ENCODE measurements at places on chromosomes 13 and 19.

- no peak for DNase-seq
Observed at GRCh38 chr19:55927991-55928390, 4.1 kb downstream of the NLRP13 start.

GRCh38 chr13:48078251-48078656 is 16.6 kb downstream of the MED4 start:
- DNase-seq: no peak

GRCh38 chr13:73440296-73440895 is 381.6 kb downstream of the KLF5 start:
- no peak for DNase-seq

DNA sequence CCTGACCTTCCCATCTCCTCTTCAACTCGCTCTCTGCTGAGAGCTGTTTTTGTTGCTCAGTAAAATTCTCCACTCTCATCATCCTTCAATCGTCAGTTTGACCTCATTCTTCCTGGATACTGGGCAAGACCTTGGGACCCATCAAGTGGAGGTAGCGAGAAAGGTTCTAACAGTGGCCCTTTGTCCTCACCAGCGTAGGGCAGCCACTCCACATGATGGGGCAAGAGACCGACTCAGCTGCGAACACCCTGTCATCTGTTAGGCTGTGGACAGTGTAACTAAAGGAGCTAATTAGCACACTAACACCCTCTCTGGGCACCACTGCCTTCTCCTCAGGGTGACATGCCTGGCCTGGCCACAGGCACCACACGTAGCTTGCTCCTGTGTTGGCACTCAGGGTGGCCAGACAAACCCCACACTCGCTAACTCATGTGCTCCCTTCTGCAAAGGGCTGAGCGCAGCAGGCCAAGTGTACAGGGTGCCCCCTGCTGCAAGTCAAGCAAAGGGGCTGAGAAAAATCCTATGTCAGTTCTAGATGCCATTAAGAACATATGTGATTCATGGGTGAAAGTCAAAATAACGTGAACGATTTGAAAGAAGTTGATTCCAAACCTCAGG is 1216.0 kb downstream of the SLITRK5 start:
- no peak for DNase-seq

DNA sequence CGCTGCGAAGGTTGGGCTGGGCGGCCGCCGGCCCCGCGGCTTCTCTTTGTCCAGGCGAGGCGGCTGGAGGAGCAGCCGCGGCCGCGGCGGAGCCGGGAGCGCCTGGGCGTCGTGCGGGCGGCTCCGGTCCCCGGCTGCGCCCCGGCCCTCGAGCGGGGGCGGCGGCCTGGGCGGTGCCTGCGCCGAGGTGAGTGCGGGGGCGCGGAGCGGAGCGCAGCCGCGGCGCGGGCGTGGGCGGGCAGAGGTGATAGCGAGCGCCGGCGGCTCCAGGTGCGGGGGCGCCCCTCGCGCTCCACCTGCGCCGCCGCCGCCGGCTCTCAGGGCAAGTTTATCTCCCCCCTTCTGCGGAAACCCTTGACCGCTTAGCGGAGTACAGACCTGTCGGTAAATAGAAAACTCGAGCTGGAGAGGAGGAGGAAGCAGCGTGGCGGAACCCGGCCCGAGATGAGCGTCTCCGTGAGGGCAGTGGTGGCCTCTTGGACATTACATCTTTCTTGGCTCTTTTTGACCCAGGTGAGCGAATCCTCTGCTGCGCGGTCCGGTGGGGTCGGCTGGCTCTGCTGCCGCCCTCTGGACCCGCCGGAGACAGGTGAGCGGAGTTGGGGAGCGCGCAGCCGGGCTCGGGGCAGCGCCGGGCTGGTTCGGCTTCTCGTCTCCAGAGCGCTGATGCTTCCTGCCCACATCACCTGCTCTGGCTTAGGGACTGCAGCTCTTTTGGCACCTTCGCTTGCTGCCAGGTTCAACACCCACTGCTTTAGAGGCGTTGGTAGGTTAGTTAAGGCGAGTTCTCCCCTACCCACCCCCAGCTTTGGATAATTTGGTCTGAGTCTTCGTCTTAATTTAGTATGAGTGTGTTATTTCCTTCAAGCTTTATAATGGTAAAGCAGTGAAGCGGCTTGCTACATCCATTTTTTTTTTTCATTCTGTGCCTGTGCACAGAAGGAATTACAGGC is at the start of gene MTUS2:
TSS of gene MTUS2 (plus strand) at position 241 of the 953 bp plus-strand sequence.
- no peak for DNase-seq

GRCh38 chr13:43128504-43128961 is 105.1 kb downstream of the DNAJC15 start:
- no peak for DNase-seq

GRCh38 chr13:94128430-94128829 is 351.1 kb downstream of the DCT start:
- peak; percentile 2 for DNase-seq

GRCh38 chr13:51844862-51845573 is at the start of gene TMEM272:
Gene TMEM272 (minus strand): TSS chr13:51845177. CDS start chr13:51838530, 6,647 bp downstream.
- DNase-seq: no peak

GRCh38 chr13:25525884-25526283 is 154.1 kb downstream of the ATP8A2 start:
- DNase-seq: no peak

Measured in nucleus accumbens (tissue), 56 donors.